Glomerular endothelial cell (primary cell): ENCODE measurements at places on chromosomes 12 and 14.

DNA sequence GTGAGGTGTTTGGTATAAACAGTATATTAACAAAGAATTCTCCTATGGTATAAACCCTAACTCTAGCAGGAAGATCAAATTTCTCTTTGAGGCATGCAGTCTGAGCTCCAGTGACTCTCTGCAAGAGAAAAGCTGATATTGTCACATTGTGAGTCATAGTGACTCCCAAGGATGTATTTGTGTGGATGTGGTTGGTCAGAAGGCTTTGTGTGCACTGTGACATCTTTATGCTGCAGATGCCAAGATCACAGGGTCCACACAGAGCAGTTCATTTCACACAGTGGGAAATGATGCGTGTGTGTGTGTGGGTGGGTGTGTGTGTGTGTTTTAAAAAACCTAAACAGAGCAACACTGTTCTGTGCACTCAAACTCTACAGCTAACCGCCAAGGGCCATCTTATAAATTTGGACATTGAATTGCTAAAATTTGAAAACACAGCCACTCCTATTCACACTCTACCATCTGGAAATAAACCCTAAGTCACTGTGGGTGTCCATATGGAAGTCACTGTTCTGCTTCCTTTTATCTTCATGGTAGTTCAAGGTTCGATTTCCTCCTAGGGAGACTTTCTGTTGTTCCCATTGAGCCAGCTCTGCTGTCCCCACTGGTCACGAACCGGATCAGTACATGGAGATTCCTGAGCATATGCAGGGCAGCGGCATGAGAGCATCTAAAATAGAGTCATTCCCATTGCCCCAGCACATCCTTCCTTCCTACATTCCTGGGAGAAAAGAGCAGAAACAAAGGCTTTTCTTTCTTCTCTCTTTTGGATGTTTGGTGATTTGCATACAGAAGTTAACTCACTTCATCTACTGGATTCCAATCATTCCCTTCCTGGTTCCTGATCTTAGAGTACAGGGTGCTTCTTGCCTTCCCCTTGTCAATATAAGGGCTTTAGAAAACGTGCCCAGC lies 727.6 kb downstream of the DIO2 start:
- DNase-seq, result no peak

DNA sequence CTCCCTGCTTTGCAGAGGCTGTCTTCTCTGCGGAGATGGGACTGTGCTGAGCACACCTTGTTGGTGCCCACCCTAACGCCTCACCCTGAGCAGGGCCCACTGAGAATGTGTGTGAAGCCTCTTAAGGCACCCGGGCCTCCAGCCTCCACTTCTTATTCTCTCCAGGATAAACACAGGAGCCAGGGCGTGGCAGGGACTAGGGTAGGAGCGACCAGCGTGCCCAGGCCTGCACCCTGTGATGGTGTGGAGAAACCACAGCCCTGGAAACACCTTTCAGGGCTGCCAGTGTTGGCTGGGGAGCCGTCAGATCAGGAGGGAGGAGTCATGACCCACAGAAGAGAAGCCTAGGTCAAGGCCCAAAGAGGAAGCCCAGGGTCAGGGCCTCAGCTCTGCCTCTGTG lies 41.3 kb downstream of the VDR start:
- DNase-seq, result no peak

- no peak for DNase-seq
Measured at GRCh38 chr12:22256041-22256441, 78.5 kb downstream of the ST8SIA1 start.

DNA sequence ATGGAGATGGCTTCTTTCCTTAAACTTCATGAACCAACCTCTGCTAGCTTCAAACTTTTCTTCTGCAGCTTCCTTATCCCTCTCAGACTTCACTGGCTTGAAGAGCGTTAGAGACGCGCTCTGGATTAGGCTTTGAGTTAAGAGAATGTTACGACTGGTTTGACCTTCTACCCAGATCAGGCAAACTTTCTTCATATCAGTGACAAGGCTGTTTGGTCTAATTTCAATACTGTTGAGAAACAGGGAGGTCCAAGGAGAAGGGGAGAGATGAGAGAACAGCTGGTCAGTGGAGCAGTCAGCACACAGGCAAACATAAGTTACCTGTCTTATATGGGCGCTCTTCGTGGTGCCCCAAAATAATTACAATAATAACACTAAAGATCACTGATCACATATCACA lies 14.9 kb downstream of the SCAF11 start:
- DNase-seq, result no peak

GRCh38 chr14:91482263-91483013 lies 27.7 kb downstream of the PPP4R3A start:
- no peak for DNase-seq

DNA sequence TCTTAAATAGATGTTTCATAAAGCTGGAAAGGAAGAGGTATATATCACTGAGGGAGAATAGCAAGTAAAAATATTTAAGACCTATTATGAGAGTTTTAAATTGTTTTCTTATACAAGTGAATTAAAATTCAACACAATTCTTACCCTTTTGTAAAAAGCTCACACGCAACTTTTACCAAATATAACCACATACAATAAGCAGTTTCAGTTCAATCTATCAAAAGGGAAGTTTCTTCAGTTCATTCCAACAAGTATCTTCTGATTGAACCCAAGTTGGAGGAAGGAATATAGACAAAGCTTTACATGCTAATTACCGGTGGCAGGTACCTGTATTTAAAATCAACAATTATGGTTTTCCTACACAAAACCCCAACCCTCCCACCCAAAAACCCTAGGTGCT lies 41.1 kb downstream of the GTF2A1 start:
- DNase-seq, result no peak

DNA sequence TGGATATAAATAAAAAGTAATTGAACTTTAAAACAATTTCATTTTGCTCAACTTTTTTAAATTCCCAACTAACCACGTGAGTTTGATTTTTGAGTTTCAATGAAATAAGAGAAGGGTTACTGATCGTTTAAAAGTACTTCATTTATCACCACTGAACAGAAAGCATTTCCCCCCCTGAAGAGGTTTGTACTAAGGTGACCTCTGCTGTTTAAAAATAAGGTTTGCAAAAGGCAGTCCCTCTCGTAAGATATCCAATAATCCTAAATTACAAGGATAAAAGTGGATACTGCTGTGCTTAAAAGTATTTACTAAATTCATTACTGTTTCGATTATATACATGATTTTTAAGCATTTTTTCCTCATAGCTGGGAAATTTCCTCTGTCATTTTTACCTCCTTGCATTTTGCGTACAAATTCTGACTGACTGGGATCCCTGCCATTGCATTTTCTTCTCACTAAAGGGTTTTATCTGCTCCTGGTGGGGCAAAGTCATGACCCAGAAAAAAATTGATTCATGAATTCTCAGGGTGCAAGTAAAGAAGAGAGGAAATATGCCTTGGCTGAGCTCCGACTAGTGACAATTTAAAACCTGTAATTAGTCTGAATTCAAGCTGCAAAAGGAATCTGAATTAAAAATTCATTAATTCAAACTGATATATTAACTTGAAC lies 463.8 kb downstream of the PRKD1 start:
- DNase-seq, result no peak

DNA sequence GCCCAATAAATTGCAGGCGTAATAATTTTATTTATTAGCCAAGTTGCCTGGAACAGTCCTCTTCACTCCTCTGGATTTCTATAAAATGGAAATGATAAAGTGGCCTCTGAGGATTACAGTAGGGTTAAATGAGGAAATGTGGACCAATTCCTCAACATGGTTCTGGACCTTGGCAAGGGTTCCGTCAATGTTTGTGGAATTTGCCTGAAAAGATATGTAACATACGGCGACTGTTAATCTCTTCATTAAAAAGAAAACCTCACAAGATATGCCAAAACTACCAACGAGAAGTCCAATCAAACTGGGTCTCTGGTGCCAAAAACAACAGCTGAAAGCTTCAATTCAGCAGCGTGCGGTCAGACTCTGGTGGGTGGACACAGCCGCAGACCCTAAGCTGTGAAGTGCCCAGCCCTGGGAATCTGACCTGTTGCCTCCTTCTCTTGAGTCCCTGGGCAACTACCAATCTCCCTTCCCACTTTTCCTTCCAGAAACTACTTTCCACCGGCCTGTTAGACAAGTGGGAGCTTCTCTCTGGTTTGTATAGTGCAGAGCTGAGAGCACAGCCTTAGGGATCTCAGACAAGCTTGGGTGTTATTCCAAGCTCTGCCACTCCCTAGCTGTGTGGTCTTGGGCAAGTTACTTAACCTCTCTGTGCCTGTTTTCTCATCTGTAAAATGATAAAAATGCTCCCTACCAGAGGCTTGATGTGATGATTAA lies 190.5 kb upstream of the GSC start:
- DNase-seq, result no peak

- DNase-seq, result no peak
Measured at GRCh38 chr12:79252358-79253075, 387.9 kb downstream of the SYT1 start.

- DNase-seq, result no peak
Measured at GRCh38 chr14:76653875-76654572, 107.2 kb upstream of the VASH1 start.

DNA sequence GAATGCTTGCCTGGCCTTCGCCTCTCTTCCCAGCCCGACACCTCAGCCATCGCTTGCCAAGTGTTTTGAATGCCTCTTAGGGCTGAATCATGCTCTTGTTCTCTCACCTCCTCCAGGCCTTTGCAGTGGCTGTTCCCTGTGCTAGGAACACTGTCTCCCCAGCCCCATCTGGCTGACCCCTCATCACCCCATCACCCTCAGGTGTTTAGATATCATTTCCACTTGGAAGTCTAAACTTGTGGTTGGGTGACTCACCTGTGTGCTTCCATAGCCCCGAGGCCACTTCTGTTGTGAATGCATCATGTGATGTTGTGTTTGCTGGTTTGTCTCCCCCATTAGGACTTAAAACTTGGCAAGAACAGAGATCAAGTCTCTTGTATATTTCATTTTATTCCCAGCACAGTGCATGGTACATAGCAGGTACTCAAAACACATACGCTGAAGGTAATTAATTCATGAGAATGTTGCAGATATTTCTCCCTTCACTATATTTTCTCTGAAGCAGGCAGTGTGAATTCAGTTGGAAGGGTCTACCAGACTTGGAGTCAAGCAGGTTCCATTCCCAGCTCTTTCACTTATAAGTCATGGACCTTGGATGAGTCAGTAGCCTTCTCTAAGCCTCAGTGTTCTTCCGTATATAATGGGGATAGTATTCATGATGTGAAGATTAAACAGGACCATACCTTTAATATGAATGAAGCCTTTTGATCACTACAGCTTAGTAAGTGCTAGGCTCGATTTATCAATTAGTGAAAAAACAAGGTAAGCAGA lies 67.8 kb downstream of the HRK start:
- DNase-seq, result no peak

DNA sequence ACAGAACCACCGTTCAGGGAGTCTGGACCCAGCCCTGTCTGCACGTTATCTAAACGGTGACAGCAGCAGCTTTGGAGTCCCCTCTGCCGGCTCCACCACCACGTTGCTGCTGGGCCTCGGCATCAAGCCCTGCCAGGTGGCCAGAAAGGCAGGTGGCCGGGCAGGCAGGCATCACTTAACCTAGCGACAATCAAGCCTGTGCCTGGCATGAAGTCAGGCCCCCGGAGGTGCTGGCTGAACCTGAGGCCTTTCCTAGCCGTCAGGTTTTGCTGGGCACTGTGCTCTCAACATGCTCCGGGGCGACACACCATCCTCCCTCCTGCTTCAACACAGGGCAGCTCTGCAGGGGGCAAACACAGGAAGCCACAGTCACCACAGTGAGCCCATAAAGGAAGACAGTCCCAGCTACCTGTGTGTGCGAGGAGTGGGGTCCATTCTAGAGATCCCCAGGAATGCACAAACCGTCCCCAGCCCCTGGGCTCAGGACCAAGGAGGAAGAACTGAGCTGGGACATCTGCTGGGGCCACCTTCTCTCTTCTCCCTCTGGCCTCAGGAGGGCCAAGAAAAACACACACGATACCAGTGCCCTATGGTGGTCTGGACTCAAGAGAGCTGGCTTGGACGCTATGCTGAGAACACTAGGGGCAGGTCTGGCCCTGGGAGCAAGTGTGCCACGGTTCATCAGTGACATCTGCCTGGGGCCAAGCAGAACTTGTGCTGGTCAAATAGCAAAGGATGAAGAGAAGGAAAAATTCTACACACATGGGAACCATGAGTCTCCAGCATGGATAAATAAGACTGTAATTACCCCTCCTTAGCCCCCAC lies 44.7 kb downstream of the CCDC88C start:
- DNase-seq, result no peak

- DNase-seq, result no peak
Measured at GRCh38 chr12:107564946-107565345, 120.7 kb upstream of the PWP1 start.

GRCh38 chr14:59788176-59788575 lies 82.4 kb downstream of the RTN1 start:
- DNase-seq, result no peak

DNA sequence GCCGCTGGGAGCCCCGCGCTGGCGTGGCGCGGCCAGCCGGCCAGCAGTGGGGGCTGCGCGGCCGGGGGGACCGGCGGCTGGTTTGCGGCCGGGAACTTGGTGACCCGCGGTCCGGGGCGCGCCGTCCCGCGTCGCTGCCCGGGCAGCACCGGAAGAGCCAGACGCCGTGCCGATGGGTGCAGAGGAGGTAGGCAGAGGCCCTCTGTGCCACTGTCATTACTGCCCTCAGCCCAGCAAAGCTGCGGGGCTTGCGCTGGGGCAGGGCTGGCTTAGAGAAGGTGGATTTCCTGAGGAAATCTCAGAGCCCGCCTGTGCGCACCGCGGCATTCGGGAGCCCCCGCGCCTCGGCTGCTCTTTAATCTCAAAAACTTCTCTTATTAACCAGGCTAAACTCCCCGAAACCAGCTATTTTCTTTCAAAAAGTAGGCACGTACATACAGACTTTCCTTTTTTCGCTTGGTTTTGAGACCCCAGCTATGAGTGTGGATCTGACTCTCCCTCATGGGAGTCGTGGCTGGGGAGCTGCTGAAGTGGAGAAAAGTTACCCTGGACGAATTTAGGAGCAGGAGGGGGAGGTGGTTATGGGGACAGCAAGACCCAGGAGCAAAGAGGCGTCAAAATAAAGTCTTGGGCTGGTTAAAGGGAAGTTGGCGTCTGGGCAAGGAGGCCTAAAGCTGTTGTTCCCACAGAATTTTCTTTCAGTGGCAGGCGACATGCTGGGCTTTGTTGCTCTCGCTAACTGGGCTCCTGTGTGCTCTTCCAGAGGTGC lies 802 bp downstream of the SUSD6 start:
- no peak for DNase-seq

- no peak for DNase-seq
Measured at GRCh38 chr12:116990971-116991966, 80.5 kb downstream of the FBXW8 start.

DNA sequence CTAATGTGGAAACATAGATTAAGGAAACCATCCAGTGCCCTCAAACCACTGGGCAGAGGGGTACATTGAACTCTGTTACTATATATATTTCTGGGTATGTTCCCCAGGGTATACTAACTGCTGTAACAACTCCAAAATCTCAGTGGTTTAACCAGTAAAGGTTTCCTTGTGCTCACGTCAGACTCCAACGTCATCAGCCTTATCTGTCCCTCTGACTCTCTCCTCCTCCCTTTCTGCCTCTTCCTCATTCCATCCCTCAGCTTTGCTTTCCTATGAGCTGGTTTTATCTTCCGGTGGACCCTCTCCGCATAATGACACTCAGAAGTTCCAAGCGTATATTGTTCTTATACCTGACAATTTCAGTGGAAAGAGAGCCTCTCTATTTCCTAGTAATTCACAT lies 21.2 kb upstream of the SMCO2 start:
- no peak for DNase-seq
